ENCODE measurements at places on chromosomes 16 and 17. TPM values are rescaled to one million over a fixed set of nuclear protein-coding genes. Genes with fewer than 3 reads are reported as not detected.

GRCh38 chr16:68739964-68740627, 3.0 kb downstream of the CDH1 start:
- peaks cover 54% of the 10 kb centered on the region for H3K4me1 ChIP-seq
- DNase-seq: peak; percentile 62
- H3K36me3 ChIP-seq: peaks cover 67% of the 10 kb centered on the region

DNA sequence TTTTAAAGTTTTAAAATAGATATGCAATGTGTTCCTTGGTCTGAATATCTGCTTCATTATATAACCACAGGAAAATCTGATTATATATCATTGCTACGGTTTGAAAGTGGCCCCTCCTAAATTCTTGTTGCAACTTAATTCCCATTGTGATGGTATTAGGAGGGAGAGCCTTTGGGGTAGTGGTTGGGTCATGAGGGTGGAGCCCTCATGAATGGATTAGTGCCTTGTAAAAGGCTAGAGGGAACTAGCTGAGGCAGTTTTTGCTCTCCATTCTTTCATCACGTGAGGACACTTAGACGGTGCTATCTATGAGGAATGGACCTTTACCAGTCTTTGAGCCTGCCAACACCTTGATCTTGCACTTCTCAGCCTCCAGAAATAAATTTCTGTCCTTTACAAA, 7.6 kb downstream of the ABCA6 start:
- DNase-seq: no peak
- no peaks in the 10 kb centered on the region for H3K36me3 ChIP-seq
- H3K27me3 ChIP-seq: no peaks in the 10 kb centered on the region
- H3K4me1 ChIP-seq: no peaks in the 10 kb centered on the region

DNA sequence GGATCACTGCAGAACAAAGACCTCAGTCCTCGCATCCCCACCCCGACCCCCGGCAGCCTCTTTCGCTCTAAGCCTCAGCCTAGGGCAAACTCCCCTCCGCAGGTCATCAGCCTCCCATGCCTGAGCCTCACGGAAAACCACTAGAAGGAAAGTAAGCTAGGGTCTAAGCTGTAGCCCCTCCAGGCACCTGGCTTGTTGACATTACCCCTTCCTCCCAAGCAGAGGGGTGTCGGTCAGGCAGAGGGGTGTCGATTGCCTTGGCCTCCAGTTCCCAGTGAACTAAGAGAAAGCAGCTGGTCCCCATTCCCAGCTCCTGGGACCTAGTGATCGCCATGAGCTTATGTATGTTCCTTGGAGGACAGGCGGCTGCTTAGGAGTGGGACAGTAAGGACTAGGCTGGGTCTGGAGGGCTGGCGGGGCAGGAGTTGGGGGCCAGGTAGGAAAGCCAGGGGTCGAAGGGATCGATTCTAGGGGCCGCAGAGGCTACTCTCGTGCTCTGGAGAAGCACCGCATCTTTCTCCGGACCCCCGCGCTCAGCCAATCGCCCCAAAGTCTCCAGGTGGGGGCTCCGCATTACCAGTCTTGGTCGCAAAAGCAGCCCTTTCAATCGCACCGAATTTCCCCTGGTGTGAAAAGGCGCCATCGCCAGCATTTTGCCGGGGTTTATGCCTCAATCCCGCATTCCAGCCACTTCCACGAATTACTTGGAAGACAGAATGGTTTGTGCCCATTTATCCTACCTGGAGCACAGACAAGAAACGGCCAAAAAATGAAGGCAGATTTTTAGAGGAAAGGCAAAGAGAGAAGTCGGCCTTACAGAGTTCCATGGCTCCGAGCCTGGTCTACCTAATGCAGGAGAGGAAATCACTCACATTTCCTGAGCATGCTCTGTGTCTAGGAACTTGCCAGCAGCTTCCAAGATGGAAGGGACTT, 21.3 kb upstream of the HOXB13 start:
- H3K4me1 ChIP-seq: peaks cover 30% of the 10 kb centered on the region
- H3K27ac ChIP-seq: no peak overlapping the region
- peaks cover 96% of the 10 kb centered on the region for H3K27me3 ChIP-seq
- H3K36me3 ChIP-seq: no peaks in the 10 kb centered on the region

DNA sequence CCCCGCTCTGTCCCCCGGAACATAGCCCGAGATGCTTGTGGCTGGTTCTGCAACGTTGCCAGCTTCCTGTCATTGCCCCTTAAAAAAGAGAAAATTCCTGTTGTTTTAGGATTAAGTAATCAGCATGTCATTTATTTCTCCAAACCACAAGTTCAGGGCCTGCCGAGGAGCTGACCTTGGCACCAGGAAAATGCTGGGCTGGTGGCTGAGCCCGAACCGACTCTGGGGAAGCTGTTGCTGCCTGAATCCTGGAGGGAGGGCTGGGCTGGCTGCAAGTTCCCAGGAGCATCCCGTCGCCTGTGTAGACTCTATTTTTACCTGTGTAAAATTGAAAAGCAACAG, 130.9 kb upstream of the FOXF1 start:
- no peak for DNase-seq
- H3K4me3 ChIP-seq: no peak overlapping the region
- H3K27ac ChIP-seq: no peak overlapping the region
- H3K27me3 ChIP-seq: peaks cover 94% of the 10 kb centered on the region
- H3K4me1 ChIP-seq: no peaks in the 10 kb centered on the region

- H3K27ac ChIP-seq: no peak overlapping the region
- H3K36me3 ChIP-seq: peaks cover 60% of the 10 kb centered on the region
- H3K4me3 ChIP-seq: no peak overlapping the region
Observed at GRCh38 chr17:40032322-40033320, 17.4 kb downstream of the CSF3 start.

DNA sequence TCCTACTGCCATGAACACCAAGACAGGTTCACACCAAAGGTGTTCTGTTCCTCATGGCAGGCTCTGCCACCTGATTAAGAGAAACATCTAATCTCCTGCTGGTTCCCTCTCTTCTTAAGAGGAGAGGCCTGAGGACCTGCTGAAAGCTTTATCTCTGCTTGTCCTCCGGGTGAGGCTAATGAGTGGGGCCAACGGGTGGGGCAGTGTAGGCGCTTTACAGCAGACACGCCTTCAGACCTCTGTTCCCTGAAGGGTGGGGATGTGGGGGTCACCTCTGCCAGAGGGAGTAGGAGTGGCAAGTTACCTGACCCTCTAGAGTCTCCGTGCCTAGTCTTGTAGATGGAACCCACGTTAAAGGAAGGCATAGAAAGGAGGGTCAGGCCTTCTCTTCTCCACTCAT, 4.2 kb upstream of the MRM1 start:
- H3K27ac ChIP-seq: no peak overlapping the region
- H3K4me1 ChIP-seq: peaks cover 32% of the 10 kb centered on the region
- DNase-seq: no peak
- H3K36me3 ChIP-seq: peaks cover 38% of the 10 kb centered on the region

DNA sequence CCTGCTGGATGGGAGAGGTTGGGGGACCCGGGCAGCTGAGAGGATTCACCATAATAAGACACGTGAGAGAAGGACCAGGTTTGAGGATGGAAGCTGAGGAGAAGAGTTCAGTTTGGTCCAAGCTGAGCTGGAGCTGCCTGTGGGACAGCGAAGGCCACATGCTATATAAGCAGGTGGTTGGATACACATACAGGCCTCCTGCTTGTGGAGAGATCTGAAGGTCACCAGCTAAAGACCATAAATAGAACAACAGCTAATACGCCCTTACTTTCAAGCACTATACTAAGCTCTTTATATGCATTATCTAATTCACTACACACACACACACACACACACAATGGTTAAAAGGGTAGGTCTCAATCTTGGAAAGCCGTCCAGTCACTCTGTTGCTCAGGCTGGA, 32.1 kb downstream of the DUSP14 start:
- no peak for DNase-seq
- H3K27me3 ChIP-seq: no peaks in the 10 kb centered on the region
- no peaks in the 10 kb centered on the region for H3K4me1 ChIP-seq
- peaks cover 52% of the 10 kb centered on the region for H3K36me3 ChIP-seq

DNA sequence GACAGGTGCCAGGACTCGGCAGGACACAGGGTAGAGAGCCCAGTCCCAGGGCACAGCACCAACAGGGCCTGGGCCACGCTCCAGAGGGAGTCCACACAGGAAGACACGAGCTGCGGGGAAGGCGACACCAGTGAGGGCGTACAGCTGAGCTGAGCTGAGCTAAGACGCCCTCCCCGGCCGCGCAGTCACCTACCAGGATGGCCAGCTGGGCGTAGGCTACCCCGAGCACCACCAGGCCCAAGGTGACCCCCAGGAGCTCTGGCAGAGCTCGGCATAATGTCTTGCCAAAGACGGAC, 42.6 kb downstream of the TSC2 start:
- no peak overlapping the region for H3K27ac ChIP-seq
- no peak for DNase-seq
- no peaks in the 10 kb centered on the region for H3K27me3 ChIP-seq
- H3K4me1 ChIP-seq: no peaks in the 10 kb centered on the region
- peaks cover 61% of the 10 kb centered on the region for H3K36me3 ChIP-seq
- H3K4me3 ChIP-seq: peak overlapping the region; percentile 30

DNA sequence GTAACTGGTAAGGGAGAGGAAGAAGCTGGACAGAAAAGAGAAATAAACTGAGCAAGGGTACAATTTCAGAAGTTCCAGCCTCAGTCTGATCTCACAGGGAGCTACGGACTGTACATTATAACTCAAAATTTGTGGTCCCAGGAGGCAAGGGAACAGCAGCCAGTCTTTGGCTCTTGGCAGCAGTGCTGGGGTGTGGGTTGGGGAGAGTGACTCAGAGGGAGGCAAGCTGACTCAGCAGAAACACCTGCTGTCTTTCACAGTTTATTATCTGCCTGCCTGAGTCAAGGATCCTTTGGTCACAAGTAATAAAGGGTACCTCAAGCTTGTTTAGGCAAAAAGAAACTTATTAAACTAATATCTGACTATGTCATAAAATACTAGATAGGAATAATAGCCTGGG, 73.5 kb upstream of the KIF2B start:
- peak; percentile 38 for DNase-seq
- no peaks in the 10 kb centered on the region for H3K27me3 ChIP-seq
- H3K36me3 ChIP-seq: no peaks in the 10 kb centered on the region
- no peaks in the 10 kb centered on the region for H3K4me1 ChIP-seq
- peak overlapping the region; percentile 71 for H3K27ac ChIP-seq

GRCh38 chr17:807523-808294, 25.6 kb downstream of the MRM3 start:
- no peak for DNase-seq
- H3K4me3 ChIP-seq: no peak overlapping the region
- no peak overlapping the region for H3K27ac ChIP-seq
- no peaks in the 10 kb centered on the region for H3K27me3 ChIP-seq

Gene CTRL
- total RNA-seq: 2.6 TPM

Gene HOXB8
- total RNA-seq: 30.9 TPM

All from Calu3 (cell line).